Activated T-cell treated with anti-CD3 and anti-CD28 coated beads, Interleukin-2, amount 50 U/mL, for 72 hours (primary cell): ENCODE measurements at places on chromosomes 5 and 9. TPM values are rescaled to one million over a fixed set of nuclear protein-coding genes. Genes with fewer than 3 reads are reported as not detected.

Gene FOXD4
- not detected for total RNA-seq

Gene GRIN3A
- total RNA-seq: not detected

Gene SPINK13
- total RNA-seq: not detected

Gene CTXN3
- not detected for total RNA-seq

Gene DBH
- total RNA-seq: not detected

Gene LCN10
- 0.21 TPM for total RNA-seq

Gene PSMD5
- total RNA-seq: 48.6 TPM

Gene LYRM7
- 16.0 TPM for total RNA-seq

Gene ARL10
- 14.0 TPM for total RNA-seq

Gene NRG2
- total RNA-seq: 0.07 TPM

Gene FIBCD1
- total RNA-seq: not detected

Gene HMGXB3
- total RNA-seq: 34.6 TPM

Gene BRINP1
- total RNA-seq: not detected

Gene ANKRD20A1
- 3.0 TPM for total RNA-seq

Gene ABO
- not detected for total RNA-seq

Gene CCDC183
- 0.72 TPM for total RNA-seq

Gene SPRY4
- total RNA-seq: 1.1 TPM

Gene SPATA31A7
- not detected for total RNA-seq

Gene LMX1B
- not detected for total RNA-seq

Gene OR1J2
- not detected for total RNA-seq

Gene CDC20B
- 0.10 TPM for total RNA-seq

Gene TPPP
- 0.32 TPM for total RNA-seq

Gene COL15A1
- total RNA-seq: 0.30 TPM

Gene IGFBPL1
- total RNA-seq: not detected

Gene ALG2
- 28.7 TPM for total RNA-seq

Gene LPAR1
- not detected for total RNA-seq

Gene OMD
- not detected for total RNA-seq

Gene GABBR2
- total RNA-seq: not detected

Gene NFIB
- total RNA-seq: not detected

Gene EMB
- total RNA-seq: 94.6 TPM

Gene PTPN3
- 5.4 TPM for total RNA-seq

Gene DMRT2
- total RNA-seq: not detected
